ENCODE measurements at places on chromosomes 11 and 22. TPM values are rescaled to one million over a fixed set of nuclear protein-coding genes. Genes with fewer than 3 reads are reported as not detected.
A peak's percentile ranks its signal among the peaks of the same experiment; 100 is the strongest.

GRCh38 chr22:41565403-41566054 lies 4.7 kb downstream of the CSDC2 start:
- no peaks in the 10 kb centered on the region for H3K36me3 ChIP-seq
- DNase-seq = no peak
- no peak overlapping the region for H3K4me3 ChIP-seq
- H3K4me1 ChIP-seq = peaks cover 49% of the 10 kb centered on the region

DNA sequence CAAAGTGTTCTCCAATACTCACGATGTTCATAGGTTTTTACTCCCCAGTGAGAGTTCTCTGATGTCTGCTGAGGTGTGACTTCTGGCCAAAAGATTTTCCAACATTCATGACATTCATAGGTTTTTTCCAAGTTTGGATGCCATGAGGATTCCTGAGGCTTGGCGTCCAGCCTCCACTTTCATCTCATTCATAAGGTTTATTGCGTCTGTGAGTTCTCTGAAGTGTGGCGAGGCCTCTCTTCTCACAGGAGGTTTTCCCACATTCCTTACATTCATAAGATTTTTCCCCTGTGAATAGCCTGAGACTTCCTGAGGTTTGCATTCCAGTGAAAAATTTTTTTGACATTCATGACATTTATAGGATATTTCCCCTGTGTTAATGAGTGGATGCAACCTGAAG lies 1014.1 kb downstream of the LRRC4C start:
- H3K27me3 ChIP-seq = no peaks in the 10 kb centered on the region
- no peaks in the 10 kb centered on the region for H3K4me1 ChIP-seq
- no peak for DNase-seq
- H3K27ac ChIP-seq = no peak overlapping the region
- no peak overlapping the region for H3K4me3 ChIP-seq

The SLC25A1 gene
- total RNA-seq = 162 TPM

- H3K4me1 ChIP-seq = no peaks in the 10 kb centered on the region
- no peaks in the 10 kb centered on the region for H3K36me3 ChIP-seq
- no peaks in the 10 kb centered on the region for H3K27me3 ChIP-seq
Observed at GRCh38 chr11:29324328-29324727, 692.5 kb downstream of the KCNA4 start.

The KCNK4 gene
- 1.1 TPM for total RNA-seq

GRCh38 chr11:45959851-45960250 lies 37.4 kb downstream of the LARGE2 start:
- no peaks in the 10 kb centered on the region for H3K4me1 ChIP-seq
- H3K36me3 ChIP-seq = peaks cover 10% of the 10 kb centered on the region
- H3K27me3 ChIP-seq = no peaks in the 10 kb centered on the region
- H3K27ac ChIP-seq = no peak overlapping the region

DNA sequence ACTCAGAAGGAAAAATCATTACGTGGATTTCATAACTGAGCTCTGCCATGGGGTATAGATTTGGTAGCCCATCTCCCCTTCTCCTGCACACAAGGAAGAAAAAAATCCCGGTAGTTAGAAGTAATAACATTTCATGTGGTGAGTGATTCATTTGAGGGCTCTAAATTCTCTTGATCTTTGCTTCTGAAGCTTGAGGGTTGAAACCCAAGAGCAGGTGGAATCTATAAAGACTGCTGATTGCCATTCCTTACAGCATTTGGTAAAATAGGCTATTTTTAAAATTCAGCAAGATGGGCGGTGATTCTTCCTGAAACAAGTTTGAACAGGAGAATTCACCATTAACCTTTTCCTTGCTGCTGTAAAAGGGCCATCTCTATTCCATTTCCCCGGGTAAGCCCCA lies 266.1 kb downstream of the CADM1 start:
- H3K4me1 ChIP-seq = no peaks in the 10 kb centered on the region
- H3K36me3 ChIP-seq = no peaks in the 10 kb centered on the region
- H3K4me3 ChIP-seq = no peak overlapping the region
- DNase-seq = no peak
- H3K27me3 ChIP-seq = no peaks in the 10 kb centered on the region
- no peak overlapping the region for H3K27ac ChIP-seq

- no peak overlapping the region for H3K27ac ChIP-seq
- no peak overlapping the region for H3K4me3 ChIP-seq
- no peaks in the 10 kb centered on the region for H3K27me3 ChIP-seq
- no peaks in the 10 kb centered on the region for H3K4me1 ChIP-seq
- no peak for DNase-seq
Observed at GRCh38 chr22:27409299-27409698, 392.3 kb downstream of the MN1 start.

GRCh38 chr22:33909911-33910310 lies 10.4 kb downstream of the LARGE1 start:
- no peak overlapping the region for H3K27ac ChIP-seq
- H3K36me3 ChIP-seq = no peaks in the 10 kb centered on the region
- H3K4me1 ChIP-seq = no peaks in the 10 kb centered on the region
- DNase-seq = no peak

The TRIM49 gene
- total RNA-seq = not detected

The MUC5B gene
- 1.2 TPM for total RNA-seq

DNA sequence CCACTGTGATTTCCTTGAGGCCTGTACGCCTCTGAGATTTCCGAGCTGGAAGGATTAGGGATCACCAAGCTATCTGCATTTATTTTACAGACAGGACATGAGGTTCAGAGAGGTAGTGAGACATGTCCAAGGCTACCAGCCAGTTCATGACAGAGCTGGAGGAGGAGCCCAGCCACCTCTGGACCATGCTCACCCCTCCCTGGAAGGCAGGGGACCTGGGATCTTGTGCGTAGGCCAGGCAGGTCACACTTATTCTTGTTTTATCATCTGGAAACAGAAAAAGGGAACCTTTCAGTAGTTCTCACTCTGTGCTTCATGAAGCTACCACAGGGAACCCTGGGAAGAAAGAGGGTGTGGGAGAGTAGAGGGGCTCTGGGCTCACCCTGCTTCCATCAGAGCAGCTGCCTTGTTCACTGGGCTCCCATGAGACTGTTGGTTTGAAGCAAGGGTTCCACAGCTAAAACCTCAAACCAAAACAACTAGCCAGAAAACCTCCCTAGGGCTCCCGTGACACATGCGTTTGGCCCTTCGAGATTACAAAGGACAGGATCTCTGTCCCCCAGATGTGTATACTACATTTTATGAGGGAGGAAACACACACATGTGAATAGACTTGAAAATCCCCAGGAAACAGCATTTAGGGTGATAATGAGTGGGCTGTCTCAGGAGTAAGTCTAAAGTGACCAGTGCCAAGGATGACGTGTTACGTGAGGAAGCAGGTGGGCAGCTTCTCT lies 106.4 kb downstream of the DSCAML1 start:
- H3K27ac ChIP-seq = no peak overlapping the region
- H3K36me3 ChIP-seq = no peaks in the 10 kb centered on the region
- H3K4me1 ChIP-seq = no peaks in the 10 kb centered on the region
- H3K4me3 ChIP-seq = no peak overlapping the region

The CRYBA4 gene
- not detected for total RNA-seq

DNA sequence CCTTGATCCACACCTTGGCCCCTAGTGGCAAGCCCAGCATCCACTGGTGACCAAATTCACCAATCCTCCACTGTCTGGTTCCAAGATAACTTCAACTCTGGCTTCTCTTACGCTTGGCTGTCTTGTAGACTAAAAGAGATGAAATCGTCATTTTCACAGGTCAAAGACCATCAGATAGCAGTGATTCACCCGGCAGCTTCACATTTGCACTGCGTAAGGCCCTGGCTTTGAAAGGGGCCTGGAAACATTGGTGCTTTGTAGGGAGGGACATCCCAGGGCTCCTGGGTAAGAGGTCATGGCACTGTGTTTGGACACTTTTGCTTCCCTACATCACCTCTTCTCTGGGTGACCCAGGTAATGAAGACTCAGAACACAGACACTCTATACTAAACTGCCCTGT lies 30.1 kb upstream of the FADD start:
- peaks cover 7% of the 10 kb centered on the region for H3K4me1 ChIP-seq
- no peaks in the 10 kb centered on the region for H3K27me3 ChIP-seq
- H3K36me3 ChIP-seq = no peaks in the 10 kb centered on the region
- H3K27ac ChIP-seq = no peak overlapping the region
- DNase-seq = no peak

- peak overlapping the region; percentile 89 for H3K27ac ChIP-seq
- no peaks in the 10 kb centered on the region for H3K27me3 ChIP-seq
- peaks cover 55% of the 10 kb centered on the region for H3K4me1 ChIP-seq
- no peak for DNase-seq
Observed at GRCh38 chr22:39234472-39234787, 10.4 kb downstream of the PDGFB start.

DNA sequence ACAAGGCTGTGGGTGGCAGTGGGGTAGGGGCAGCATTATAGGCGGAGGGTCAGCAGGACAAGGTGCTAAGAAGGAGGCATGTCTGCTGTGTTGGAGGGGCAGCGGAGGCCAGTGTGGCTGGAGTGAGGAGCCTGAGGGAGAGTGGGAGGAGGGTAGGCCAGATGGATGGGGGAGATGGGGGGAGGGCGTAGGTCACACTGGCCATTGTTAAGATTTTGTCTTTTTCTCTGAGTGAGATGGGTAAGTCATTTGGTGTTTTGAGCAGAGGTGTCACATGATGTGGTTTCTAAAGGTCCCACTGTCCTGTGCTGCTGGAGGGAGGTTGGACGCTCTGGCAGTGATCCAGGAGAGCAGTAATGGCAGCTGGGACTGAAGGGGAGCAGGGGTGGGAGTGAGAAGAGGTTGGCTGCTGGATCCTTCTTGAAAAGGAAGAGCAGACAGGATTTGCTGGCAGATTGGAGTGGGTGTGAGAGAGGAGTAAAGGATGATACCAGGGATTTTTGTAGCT lies 9.8 kb downstream of the PPP6R3 start:
- no peak for DNase-seq
- no peak overlapping the region for H3K4me3 ChIP-seq
- no peaks in the 10 kb centered on the region for H3K36me3 ChIP-seq

DNA sequence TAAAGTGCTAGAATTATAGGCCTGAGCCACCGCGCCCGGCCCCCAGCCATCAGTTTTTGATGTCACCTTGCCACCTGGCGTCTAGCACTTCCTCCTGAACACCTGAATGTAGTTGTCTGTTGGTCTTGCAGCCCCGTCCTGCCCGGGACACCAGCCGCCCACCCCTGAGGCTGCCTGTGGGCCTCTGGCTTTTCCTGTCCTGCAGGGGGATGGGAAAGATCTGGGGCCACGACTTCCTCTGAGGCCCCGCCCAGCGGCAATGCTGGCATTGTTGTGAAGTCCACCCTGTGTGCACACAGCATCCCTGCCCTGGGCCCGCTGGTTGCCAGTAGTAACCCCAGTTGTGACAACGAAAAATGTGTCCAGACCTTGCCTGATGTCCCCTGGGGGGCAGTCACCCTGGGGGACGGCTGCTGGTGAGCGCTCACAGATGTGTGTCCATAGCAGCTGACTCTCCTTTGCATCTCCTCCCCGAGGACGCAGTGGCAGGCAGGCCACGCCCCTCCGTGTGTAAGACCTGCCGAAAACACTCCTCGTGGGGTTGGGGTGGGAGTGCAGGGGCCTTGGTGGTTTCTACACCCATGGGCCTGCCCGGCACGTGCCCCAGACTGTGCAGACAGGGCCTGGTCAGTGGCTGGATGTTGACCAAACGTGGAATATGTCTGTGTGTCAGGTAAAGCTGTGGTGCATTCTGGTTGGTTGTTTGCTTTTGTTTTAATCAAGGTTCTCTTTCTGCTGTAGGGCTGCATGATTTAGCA lies 6.8 kb downstream of the SELENOO start:
- no peaks in the 10 kb centered on the region for H3K36me3 ChIP-seq
- peaks cover 2% of the 10 kb centered on the region for H3K4me1 ChIP-seq
- no peaks in the 10 kb centered on the region for H3K27me3 ChIP-seq
- no peak overlapping the region for H3K4me3 ChIP-seq
- H3K27ac ChIP-seq = no peak overlapping the region

DNA sequence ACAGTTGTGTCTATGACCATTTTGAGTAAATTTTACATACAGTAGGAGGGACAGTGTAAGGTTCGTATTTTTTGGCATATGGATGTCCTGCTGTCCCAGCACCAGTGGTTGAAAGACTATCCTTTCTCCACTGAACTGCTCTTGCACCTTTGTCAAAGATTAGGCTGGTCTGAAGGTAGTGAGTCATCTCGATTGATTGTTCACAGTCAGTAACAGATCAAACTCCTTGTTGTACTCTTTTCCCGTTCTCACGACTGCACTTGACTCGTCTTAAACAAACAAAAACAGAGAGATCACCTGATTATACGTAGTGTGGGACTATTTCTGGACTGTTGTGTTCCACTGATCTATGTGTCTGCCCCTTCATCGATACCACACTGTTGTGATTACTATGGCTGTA lies 77.1 kb downstream of the DGCR2 start:
- H3K36me3 ChIP-seq = no peaks in the 10 kb centered on the region
- no peak overlapping the region for H3K4me3 ChIP-seq
- no peak for DNase-seq
- H3K27me3 ChIP-seq = no peaks in the 10 kb centered on the region
- no peak overlapping the region for H3K27ac ChIP-seq
- no peaks in the 10 kb centered on the region for H3K4me1 ChIP-seq

DNA sequence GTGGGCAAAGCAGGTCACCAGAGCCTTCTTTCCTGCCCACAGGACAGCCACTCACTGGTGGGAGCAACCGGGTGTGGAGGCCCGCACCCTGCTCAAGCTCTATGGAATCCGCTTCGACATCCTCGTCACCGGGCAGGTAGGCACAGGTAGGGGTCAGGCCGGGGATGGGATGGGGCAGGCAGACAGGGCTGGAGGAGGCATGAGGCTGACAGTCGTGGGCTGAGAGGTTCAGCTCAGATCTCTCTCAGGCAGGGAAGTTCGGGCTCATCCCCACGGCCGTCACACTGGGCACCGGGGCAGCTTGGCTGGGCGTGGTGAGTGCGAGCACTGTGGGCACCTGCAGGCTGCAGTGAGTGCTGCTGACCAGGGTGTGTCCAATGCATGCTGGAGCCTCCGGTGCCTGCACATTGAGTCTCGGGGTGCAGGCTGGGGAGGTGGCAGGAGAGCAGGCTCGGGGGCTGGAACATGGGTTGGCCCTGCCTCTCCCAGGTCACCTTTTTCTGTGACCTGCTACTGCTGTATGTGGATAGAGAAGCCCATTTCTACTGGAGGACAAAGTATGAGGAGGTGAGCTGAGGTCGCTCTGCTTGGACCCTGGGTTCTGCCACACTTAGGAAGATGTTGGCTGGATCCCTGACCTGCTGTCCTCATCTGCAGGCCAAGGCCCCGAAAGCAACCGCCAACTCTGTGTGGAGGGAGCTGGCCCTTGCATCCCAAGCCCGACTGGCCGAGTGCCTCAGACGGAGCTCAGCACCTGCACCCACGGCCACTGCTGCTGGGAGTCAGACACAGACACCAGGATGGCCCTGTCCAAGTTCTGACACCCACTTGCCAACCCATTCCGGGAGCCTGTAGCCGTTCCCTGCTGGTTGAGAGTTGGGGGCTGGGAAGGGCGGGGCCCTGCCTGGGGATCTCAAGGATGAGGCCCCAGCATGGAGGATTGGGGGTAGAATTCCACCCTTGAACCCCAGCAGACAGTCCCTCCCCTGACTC lies 6.3 kb downstream of the SLC7A4 start:
- H3K27ac ChIP-seq = no peak overlapping the region
- H3K27me3 ChIP-seq = no peaks in the 10 kb centered on the region
- no peaks in the 10 kb centered on the region for H3K36me3 ChIP-seq
- H3K4me1 ChIP-seq = no peaks in the 10 kb centered on the region
- DNase-seq = no peak

GRCh38 chr11:1560649-1561251 lies 11.3 kb downstream of the DUSP8 start:
- no peaks in the 10 kb centered on the region for H3K27me3 ChIP-seq
- H3K4me1 ChIP-seq = peaks cover 17% of the 10 kb centered on the region
- no peak for DNase-seq

The ELMOD1 gene
- total RNA-seq = 2.1 TPM

The ZMAT5 gene
- 22.4 TPM for total RNA-seq

The SCGB1C1 gene
- not detected for total RNA-seq

GRCh38 chr11:32101791-32102190 lies 10.9 kb downstream of the RCN1 start:
- no peak for DNase-seq
- no peaks in the 10 kb centered on the region for H3K4me1 ChIP-seq
- H3K4me3 ChIP-seq = no peak overlapping the region
- no peaks in the 10 kb centered on the region for H3K27me3 ChIP-seq
- peaks cover 6% of the 10 kb centered on the region for H3K36me3 ChIP-seq

The SAA4 gene
- total RNA-seq = not detected

Measured in Panc1 (cell line).